ENCODE measurements at places on chromosomes 7 and 10. TPM values are rescaled to one million over a fixed set of nuclear protein-coding genes. Genes with fewer than 3 reads are reported as not detected.

- DNase-seq: no peak
Observed at GRCh38 chr10:71687077-71687476, 32.5 kb downstream of the C10orf105 start.

DNA sequence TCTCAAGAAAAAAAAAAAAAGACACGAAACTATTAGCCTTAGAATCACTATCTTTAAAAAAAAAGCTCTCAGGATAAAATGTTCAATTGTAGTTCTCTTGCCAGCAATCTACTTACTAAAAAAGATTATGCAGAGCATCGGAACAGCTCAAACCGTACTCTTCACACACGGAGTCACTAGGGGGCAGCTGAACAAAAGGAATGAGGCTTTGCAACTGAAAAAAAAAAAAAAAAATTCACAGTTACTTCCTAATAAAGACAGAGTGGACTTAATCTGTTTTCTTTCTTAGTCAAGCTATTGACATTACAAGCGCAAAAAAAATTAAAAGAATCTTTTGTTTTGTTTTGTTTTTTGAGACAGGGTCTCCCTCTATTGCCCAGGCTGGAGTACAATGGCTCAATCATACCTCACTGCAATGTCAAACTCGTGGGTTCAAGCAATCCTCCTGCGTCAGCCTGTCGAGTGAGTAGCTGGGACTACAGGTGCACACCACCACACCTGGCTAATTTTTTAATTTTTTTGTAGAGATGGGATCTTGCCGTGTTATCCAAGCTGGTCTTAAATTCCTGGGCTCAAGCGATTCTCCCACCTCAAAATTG lies 11.5 kb downstream of the PMS2 start:
- DNase-seq: peak; percentile 69

DNA sequence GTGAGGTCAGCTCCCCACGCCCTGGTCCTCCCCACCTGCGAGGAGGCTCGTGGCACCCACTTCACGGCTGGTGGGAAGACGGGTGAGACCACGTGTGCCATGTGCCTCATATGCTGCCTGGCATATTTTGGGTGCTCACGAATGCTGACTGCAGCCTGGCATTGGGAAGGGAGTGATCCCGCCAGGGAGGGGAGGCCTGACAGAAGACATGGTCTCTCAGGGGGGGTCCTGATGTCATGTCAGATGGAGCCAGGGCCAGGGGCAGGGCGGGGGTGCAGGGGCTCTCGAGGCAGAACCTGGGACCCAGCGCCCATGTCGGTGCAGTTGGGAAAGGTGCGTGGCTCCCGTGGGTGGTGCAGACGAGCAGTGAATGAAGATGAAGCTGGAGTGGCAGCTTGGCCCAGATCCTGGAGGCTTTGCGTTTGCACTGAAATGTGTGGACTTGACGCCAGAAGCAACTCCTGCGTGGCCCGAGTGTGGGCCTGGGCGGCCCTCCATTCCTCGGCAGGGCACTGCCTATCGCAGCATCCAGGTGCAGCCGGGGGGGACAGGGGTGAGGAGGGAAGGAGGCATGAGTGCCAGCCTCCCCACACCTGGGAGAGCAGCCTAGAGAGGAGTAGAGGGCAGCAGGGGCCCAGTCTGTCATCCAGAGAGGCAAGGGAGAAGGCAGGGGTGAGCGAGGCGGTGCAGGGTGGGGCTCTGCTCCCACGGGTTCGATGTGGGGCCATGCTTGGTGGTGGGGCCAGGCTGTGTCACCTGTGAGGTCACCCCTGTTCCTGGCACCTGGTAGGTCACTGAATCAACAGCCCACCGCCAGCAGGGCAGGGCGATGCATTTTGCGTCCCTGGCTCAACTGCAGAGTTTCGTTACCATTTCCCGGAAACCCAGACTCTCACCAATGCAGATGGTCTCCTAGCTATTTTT lies 385.6 kb downstream of the DNAJB6 start:
- no peak for DNase-seq

DNA sequence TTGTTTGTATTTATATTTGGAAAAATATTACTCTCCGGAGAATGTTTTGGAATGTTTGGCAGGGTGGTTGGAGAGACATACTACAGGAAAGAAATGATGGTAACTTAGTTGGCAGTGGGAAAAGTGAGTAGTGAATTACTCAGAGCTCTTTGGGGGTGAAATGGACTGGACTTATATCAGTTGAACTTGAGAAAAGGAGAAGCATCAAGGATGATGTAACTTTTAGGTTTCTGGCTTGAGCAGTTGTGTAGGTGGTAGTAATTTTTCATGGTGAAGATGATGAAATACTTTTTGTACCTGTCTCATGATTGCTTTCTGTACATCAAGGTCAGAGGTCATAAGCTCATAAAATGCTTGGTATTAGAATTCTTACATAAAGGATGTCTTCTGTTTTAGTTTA lies 617.2 kb downstream of the AUTS2 start:
- DNase-seq: no peak

ECHDC3 gene
- total RNA-seq: 2.8 TPM

GRCh38 chr10:69075431-69075830 lies 12.5 kb upstream of the SRGN start:
- no peak for DNase-seq

SLC26A5 gene
- total RNA-seq: not detected

GRCh38 chr10:77248104-77248790 lies 389.4 kb downstream of the KCNMA1 start:
- DNase-seq: no peak

- DNase-seq: no peak
Observed at GRCh38 chr10:11869219-11869618, 46.1 kb downstream of the PROSER2 start.

- no peak for DNase-seq
Observed at GRCh38 chr7:116557066-116557585, 32.3 kb downstream of the CAV1 start.

SFTPD gene
- total RNA-seq: not detected

OPN4 gene
- total RNA-seq: not detected

GRCh38 chr7:904847-905246 lies 28.5 kb downstream of the GET4 start:
- peak; percentile 40 for DNase-seq

DNA sequence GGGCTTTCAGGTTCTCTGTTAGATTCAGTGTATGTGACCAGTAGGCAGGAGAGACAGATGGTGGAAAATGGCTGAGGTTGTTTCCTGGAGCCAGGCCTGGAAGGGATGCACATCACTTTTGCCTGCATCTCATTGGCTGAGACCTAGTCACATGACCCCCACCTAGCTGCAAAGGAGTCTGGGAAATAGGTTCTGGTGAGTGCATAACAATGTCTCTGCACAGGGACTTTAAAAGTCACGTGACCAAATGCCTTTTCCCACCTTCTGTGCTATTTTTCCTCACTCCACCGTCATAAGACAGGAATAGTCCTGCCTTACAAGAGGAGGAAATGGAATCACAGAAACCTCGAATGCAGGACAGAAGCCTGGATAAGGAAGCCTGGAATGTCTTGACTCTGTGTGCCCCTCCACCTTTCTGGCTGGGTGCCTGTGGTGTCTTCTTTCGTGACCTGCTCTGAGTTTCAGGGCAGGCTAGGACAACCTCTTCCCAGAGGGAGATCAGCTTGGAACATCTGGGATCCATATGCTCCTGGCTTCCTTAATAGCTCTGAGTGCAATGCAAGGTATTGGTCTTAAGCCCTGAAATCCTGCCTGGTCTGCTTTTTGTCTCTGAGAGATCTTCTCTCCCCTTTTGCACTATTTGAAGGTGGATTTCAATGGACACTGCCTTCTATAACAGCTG lies 139.9 kb upstream of the ZNF438 start:
- peak; percentile 67 for DNase-seq

OR13A1 gene
- not detected for total RNA-seq

NPY gene
- total RNA-seq: not detected

DNA sequence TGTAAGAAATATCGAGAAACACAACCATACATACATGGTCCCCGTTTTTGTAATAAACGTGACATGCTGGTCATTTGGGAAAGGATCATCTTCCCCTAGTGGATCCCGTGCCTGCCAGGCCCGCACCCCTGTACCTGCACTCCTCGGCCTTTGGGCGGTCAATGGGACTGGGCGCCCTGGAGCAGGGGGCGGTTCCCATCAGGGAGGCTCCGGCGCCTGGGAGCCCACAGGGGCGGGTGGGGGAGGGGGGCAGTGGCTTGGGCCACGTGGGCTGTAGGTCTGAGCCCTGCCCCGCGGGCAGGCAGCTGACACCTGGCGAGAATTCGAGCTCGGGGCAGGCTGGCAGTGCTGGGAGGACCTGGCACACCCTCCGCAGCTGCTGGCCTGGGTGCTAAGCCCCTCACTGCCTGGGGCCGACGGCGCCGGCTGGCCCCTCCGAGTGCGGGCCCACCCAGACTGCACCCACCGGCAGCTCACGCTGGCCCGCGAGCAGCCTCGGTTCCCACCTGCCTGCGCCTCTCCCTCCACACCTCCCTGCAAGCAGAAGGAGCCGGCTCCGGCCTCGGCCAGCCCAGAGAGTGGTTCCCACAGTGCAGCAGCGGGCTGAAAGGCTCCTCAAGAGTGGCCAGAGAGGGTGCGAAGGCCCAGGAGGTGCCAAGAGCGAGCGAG lies 361.6 kb upstream of the GRM3 start:
- DNase-seq: no peak

- DNase-seq: no peak
Observed at GRCh38 chr10:59901470-59901869, 4.9 kb downstream of the CCDC6 start.

DNA sequence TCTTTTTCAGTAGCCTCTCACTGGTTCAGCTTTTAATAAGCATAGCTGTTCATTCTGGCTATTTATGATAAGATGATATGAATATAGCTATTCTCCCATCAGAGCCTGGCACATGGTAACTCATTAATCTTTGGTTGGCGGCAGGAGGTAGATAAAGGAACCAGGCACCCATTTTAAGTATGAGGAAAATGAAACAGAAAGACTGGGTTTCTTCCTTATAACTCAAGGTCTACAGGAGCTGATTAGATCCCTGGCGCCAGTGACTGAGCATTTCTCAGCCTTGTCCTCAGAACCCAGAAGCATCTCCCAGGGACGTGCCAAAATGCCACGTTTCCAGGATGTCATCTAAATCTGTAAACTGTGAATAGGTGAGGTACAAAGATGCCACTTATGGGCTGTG lies 141.9 kb downstream of the TCF7L2 start:
- DNase-seq: no peak

DNA sequence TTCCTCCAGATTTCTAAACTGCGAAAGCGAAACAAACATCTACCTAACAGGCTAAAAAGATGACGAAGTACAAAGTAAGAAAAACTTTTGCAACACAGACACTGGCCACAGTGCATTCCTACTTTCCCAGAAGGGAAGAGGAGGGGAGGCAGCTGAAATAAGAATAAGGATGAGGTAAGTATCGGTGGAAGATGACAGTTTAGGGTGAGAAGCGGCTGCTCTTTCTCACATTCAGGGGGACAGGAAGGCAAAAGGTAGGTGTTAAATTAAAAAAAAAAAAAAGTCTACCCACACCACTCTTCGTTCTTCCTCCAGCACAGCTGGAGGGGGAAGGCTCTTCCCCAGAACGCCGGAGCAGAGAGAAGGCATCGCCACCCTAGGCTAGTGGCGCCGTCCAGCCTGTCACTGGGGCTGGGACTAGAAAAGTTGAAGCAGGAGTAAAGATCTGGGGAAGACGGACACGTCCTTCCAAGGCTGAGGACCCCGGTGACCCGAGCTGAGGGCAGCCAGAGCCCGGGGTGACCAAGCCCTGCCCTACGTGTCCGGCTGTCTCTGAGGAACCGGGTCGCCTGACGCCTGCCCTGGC lies 846 bp downstream of the DNAJC1 start:
- peak; percentile 63 for DNase-seq

DNA sequence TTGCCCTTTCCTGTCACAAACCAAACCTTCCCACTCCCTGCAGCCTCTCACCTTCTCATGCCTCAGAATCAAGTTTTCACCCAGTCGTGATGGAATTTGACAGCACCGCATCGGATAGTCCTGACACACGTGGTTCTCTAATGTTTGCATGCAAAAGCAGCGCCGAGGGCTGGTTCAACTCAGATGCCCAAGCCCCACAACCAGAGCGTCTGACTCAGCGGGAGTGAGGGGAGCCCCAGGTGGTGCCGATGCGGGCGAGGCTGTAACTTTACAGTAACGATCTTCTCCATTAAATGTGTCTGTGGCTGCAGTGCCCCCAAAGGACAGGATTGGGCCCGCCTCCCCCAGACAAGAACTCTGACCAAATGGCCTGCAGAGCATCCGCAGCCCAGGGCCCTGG lies 284.5 kb downstream of the CELF2 start:
- no peak for DNase-seq

GRCh38 chr7:123580406-123581161 lies 21.0 kb upstream of the ASB15 start:
- DNase-seq: peak; percentile 42

DNA sequence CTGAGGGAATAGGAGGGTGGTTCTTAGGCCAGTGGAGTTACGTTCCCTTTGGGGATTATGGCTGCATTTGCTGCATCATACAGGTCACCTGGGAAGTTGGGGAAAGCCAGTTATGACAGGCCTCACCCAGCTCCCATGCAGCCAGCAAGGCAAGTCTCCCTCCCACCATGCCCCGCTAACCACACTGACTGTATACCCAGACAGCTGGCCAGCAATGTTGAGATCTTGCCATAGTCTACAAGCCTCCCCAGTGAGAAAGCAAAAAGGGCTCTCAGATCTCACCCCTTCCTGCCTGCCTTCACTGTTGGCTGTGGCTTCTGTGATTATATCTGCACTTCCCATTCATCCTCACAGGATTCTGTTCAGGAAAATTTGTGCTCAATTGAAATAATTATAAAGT lies 133.3 kb upstream of the HGF start:
- peak; percentile 10 for DNase-seq

TEX47 gene
- not detected for total RNA-seq

PURB gene
- total RNA-seq: 8.8 TPM

- no peak for DNase-seq
Observed at GRCh38 chr10:108422286-108422685, 1257.8 kb upstream of the SORCS1 start.

DNA sequence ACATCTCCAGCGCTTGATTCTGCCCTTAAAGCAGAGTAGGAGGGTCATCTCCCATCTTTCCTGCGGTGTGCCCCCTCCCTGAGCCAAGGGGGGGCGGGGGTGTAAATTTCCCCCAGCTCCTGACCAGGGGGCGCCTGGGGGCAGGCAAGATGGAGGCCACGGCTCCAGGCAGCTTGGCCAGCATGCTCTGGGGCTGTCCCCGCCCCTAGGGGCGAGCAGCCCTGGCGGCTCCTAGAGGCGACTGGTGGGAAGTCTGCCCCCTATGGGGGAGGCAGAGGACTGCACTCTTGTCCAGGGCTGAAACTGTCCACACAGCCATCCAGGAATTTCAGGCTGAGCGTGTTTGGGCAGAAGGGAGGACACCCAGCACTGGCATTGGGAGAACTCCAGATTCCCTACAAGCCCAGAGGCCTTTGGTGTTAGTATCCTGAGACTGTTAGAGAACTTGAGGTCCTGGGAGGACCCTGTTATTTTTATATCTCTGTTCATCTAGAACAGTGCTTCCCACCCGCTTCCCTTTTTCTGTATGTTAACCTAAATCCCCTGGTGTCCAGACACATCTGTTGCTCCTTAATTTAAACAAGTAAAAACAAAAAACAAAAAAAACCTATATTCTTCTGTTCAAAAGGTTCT lies 4.6 kb downstream of the STRA8 start:
- DNase-seq: no peak

DNA sequence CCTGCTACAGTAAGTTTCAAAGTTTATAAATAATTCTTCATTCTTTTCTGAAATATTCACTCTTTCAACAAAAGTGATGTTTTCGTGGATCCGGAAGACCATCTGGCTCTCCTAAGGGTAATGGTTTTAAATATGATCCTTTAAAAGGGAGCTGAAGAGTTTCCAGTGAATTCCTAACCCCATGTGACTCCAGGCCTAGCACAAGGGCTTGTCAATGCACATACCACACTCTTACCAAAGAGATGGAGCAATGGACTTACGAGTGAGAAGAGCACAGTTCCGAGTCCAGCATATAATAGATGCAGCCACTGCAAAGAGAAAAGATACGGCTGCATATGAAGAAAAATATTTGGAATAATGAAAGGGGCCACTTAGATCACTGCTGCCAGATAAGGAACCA lies 32.1 kb upstream of the GATAD1 start:
- peak; percentile 12 for DNase-seq

CASP7 gene
- 20.3 TPM for total RNA-seq

Measured in IMR-90 (cell line).